GM12891 (cell line): ENCODE measurements at places on chromosomes 5 and 9.

DNA sequence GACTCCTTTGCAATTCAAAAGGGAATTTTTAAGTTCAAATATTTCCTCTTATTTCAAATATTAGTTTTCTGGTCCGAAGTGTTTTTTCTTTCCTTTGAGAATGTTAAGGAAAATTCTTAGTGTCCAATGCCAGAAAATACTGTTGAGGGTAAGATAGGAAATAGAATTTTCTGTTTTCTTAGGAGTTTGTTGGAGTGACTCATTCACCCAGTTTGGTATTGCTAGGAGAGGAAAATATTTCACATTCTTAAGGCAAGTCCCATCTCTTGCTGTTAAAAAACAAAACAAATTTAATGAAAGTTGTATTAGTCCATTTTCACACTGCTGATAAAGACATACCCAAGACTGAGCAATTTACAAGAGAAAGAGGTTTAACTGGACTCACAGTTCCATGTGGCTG, 349.2 kb upstream of the ADAMTSL1 start:
- DNase-seq: no peak

DNA sequence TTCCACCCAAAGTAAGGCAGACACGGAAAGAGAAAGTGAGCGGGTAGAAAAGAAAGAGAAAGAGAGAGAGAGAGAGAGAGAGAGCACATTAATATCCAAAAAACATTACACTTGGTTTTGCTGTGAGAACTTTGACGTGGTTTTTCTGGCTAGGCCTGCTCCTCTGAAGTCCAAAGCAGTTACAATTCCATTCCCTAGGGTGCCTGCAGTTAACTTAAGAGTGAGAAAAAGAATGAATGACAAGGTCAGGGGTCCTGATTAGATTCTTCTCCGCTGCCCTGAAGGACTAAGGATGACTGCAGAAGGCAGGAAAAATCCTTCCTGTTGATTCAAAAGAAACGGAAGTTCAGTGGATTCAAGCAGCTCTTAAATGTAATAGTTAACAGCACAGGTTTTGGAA, 589.8 kb downstream of the PRELID2 start:
- DNase-seq: no peak

- DNase-seq: no peak
These were observed 82.3 kb downstream of the THBS4 start for GRCh38 chr5:80117446-80117845.

DNA sequence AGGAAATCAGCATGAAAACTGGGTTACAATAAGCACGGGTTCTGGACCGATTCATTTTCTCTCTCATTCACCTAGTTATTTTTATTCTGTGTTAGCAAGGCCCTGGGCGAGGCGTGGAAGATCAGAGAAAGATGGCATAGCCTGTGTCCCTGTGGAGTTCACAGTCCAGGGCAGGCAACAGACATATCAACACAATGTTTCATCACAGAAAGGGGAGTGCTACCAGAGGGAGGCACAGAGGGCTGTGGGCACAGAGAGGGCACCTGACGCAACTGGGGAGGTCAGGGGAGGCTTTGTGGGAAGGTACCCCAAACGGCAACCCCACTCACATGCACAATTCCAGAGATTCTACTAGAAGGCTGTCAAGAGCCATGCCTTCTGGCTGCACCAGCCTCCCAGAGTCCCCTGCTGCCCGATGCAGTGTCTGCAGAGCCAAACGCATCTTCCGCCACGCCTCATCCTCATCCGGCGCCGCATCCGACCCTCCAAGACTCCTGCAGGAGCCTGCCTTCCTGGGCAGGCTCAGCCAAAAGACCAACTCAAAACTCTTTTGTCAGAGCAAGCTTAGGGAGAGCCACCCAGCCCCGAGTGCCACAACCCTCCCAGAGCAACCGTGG, 1.4 kb downstream of the FAM193B start:
- DNase-seq: no peak

DNA sequence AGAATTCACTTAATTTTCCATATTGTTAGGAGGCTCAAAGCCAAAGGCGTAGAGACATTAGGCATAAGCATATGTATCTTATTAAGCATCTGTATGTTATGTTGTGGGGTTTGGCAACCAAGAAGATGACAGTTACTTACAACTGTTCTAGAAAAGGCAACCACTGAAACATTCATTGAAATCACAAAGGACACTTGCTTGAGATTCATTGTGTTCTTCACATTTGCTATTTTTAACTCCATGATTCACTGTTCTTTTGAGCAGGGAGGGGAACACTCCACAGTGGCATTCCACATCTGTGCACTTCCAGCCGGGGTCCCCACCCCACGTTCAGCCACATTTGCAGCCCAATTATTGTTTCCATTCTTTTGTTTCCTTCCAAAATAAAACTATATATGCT, 107.1 kb downstream of the PALM2AKAP2 start:
- no peak for DNase-seq

GRCh38 chr9:86604741-86605140, 250.5 kb upstream of the TUT7 start:
- no peak for DNase-seq

- no peak for DNase-seq
These were observed 28.2 kb downstream of the PSD2 start for GRCh38 chr5:139823757-139824355.

- DNase-seq: no peak
These were observed 49.6 kb downstream of the APC start for GRCh38 chr5:112787261-112787660.

DNA sequence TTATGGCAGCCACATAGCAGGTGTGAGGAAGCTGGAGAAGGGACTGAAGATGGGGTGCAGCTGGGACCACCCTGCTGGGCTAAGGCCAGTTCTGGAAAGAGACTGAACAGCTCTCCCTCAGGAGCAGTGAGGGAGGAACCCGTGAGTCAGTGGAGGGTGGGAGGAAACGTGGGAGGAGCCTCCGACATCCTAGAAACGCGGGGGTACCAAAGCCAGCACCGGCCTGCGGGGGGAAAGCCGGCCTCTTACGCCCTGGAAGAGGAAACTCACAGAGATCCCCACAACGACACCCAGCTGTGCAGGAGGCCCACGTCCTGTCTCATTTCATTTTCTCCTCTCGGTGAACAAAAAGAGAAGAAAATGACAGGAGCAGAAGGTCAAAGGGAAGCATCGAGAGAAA, 185.8 kb upstream of the IRX4 start:
- no peak for DNase-seq

DNA sequence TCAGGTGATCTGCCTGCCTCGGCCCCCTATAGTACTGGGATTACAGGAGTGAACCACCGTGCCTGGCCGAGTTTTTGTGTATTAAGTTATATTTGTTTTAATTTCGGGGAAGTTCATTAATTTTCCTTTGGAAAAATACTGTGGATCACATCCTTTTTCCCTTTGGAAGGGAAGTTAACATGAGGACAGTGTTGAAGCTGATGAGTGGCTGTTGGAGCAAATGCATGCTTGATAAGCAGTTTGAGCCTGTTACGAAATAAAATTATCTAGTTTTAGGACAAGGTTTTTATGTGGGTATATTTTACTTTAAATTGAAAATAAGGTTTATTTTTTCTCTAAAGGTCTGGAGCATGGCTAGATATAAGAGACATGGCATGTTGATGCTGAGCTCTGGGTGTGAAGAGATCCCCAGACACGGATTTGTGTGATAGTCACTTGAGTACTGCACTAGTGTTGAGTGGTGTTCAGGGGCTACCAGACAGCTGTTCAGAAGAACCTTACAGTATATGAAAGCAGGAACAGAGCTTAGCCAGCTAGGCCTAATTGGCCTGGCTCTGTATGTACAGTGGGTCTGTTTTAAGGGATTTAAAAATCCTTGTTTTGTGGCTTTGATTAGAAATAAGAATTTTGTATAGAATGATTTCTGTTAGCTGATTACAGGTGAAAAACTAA, 17.4 kb downstream of the LMNB1 start:
- DNase-seq: no peak

DNA sequence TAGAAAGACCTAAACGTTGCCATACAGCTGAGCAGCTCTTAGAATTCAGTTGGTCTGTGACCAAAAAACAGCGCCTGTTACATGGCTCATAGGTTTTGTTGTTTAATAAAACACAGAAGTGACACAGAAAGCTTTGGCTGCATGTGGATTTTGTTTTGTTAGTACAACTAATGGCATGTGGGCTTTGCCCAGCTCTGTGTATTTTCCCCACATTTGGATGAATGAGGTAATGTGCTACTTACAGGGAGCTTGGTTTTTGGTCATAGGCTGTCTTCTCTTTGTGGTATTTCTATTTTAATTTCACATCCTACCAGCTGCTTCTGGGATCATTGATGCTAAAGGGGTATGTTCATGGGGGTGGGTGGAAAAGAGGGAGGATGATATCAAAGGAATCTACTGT, 37.0 kb upstream of the POU4F3 start:
- DNase-seq: no peak

- peak; percentile 86 for DNase-seq
These were observed 6.1 kb downstream of the SUSD3 start for GRCh38 chr9:93064392-93065134.

DNA sequence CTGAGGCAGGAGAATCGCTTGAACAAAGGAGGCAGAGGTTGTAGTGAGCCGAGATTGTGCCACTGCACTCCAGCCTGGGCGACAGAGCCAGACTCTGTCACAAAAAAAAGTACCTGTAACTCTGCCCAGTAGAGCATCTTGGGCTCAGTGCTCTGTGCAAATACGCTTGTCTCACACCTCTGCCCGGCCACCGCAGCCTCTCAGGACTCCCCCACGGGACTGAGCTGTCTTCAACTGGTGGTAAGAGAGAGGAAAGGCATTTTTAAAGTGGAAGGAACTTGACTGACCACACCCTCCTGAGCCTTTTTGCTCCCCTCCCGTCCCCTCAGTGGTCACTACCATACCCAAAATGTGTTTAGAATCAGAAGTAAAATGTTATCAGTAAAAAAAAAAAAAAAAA, 174.3 kb upstream of the PIK3R1 start:
- no peak for DNase-seq
